ENCODE measurements at places on chromosomes 3 and 15.

- DNase-seq: no peak
Observed at GRCh38 chr3:195194559-195195206, 76.3 kb downstream of the XXYLT1 start.

DNA sequence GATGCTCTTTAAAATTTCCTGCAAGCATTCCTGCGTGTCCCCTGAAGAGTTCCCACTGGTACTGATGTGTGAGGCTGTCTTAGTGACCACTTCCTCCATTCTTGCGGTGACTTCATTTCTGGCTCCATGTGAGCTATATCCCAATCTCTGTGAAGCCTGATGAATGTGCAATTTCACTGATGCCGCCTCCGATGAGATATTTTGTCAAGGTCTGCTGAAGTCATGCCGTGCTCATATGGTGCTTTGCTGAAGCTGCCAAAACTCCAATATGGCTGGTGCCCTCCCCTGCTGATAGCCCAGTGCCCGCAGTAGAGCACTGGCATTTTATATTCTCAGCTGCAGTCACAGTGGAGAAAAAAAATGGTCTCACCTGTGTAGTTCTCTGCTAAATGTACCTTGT is 271.5 kb downstream of the EFHB start:
- no peak for DNase-seq

DNA sequence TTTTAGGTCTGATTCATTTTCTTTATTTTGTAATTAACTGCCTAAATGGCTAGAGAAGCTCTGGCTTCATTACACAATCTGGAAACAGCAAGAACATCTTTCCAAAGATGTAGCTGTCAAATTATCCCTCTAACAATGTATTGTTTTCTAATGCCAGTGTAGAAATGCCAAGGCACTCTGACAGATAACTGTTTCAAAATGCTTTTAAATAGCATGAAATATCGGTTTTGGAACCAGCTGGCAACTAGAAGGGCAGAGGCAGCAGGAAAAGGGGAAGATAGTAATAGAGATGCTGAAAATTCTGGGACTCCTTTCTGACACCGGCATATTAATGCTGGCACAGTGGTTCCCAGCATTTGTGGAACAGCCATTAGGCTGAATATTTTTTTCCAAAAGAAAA is 26.1 kb downstream of the MORC1 start:
- no peak for DNase-seq

DNA sequence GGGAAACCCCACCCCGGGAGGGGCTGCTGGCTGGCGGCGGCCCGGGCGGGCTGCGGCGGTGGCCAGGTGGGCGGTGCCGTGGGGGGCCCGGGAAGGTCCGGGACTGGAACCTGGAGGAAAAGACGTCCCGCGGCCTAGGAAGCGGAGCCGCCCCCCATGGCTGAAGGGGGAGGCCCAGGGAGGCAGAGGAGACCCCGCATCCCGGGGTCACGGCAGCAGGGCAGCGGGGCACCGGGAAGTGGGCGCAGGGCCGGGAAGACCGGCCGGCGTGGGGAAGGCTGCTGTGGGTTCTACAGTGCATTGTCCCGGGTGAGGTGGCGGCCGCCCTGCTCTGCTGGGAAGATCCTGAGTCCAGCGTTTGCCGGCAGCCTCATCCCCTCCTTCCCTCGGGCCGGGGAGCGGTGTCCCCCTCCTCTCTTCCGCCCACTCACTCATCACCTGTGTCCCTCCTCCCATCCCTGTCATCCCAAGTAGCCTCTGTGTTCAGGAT is 525 bp upstream of the FSTL1 start:
- DNase-seq: no peak

- no peak for DNase-seq
Observed at GRCh38 chr15:90232941-90233386, 777 bp downstream of the CIB1 start.

DNA sequence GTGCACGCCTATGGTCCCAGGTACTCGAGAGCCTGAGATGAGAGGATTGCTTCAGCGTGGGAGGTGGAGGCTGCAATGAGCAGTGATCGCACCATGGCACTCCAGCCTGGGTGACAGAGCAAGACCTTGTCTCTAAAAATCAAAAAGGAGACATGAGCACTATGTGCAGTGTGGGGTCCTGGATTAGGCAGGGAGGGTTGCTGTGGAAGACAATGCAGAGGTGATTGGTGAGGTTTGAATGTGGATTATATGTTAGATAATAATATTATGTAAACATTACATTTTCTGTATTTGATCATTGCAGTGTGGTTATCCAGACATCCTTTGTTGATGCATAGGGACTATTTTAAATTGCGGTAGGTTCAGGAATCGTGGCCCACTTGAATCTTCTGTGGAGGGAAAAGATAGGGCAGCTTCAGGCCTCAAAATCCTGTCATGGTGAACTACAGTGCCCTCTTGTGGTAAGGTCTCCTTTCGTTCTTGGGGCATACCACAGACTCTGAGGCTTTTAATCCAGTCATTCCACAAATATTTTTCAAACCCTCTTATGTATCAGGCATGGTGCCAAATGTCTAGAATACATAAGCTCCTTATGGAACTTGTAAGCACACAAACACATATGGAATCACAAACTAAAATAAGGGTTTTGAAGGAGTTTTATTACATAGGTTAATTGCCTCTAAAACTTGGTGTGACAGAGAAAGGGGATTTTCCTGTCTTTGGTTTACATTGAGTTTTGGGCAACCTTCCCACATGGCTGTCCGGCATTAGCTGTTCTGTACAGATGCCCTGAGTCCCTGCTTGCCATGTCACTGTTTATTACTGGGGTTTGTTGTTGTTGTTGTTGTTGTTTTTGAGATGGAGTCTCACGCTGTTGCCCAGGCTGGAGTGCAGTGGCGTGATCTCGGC is 37.7 kb downstream of the GPD1L start:
- peak; percentile 75 for DNase-seq

DNA sequence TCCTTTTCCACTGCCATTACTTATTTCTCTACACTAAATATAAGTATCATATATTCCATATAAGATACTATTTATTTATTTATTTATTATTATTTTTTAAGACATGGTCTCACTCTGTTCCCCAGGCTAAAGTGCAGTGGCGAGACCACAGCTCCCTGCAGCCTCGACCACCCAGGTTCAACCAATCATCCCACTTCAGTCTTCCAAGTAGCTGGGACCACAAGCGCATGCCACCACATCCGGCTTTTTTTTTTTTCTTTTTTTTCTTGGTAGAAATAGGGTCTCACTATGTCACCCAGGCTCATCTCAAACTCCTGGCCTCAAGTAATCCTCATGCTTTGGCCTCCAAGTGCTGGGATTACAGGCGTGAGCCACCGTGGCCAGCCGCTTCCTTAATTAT is 56.6 kb downstream of the TP53BP1 start:
- DNase-seq: no peak

DNA sequence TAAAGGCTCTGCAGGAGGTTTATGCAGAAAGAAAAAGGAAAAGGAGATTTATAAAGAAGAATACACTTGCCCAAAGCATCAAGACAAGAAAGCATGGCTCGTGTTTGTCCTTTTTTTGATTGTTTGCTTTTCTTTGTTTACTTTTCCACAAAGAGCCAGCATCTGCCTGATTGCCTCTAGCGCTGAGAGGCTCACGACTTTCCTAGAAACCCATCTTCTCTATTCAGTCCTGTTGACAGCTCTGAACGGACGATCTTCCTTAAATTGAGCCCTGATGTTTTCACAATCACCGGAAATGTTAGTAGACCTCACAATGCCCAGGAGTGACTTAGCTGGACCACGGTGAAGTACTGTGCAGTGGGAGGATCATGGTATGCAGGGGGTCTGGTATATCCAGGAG is 12.4 kb downstream of the GP5 start:
- no peak for DNase-seq

GRCh38 chr3:11917051-11917450 is 70.4 kb upstream of the TAMM41 start:
- no peak for DNase-seq

DNA sequence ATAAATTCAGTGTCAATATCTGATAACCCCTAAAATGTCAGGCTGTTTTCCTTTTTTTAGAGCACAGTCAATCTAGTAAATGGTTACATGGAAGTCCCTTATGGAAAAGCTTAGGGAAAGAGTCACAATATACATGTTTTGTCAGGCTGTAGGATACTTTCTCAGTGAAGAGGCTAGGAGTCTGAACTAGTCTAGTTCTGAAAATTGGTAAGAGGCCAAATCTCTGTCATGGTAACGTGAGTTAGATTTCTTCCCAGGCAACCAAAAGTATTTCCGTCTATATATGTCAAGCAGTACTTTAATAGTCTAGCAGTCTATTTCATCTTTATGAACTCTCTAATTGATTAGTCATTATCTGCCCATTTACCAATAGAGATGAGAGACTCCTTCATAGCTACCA is 215.9 kb upstream of the LRRC3B start:
- no peak for DNase-seq

GRCh38 chr3:61333192-61333961 is 82.1 kb upstream of the FHIT start:
- DNase-seq: no peak

DNA sequence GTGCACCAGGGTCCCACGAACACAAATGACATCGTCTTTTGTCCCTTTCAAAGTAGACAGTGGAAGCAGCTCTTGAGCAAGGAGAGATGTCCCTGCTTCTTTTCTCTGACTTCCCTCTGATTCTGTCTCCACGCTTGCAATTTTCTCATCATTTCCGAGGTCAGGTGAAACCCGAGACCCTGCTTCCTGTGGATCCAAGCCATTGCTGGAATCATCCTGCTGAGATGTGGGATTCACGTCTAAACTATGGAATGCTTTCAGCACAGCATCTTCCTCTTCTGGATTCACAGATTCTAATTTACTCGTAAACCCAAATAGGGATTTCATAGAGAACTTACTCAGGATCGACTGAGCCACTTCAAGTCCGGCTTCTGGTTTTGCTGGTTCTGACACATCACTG is 127.1 kb downstream of the FMN1 start:
- no peak for DNase-seq

- no peak for DNase-seq
Observed at GRCh38 chr15:28165791-28166190, 66.7 kb upstream of the OCA2 start.

GRCh38 chr3:55726501-55726775 is 239.3 kb upstream of the WNT5A start:
- no peak for DNase-seq

DNA sequence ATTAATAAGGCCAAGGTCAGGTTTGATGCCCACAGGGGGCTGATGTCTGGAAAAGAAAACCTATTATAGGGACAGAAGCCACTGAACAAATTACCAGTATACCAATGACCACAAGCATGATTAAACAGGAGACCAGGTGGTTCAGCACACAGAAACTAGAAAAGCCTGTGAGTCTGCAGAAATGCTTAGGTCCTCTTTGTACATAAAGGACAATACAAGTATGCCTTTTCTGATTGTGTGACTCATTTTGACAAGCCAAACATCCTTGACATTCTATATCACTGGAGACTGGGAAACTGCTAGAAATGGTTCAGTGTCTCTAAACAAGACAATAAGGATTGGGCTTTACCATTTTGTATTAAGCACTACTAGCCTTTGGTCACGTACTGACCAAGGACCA is 113.2 kb upstream of the MYO5C start:
- DNase-seq: no peak

GRCh38 chr3:195101001-195101583 is 169.9 kb downstream of the XXYLT1 start:
- DNase-seq: peak; percentile 11

DNA sequence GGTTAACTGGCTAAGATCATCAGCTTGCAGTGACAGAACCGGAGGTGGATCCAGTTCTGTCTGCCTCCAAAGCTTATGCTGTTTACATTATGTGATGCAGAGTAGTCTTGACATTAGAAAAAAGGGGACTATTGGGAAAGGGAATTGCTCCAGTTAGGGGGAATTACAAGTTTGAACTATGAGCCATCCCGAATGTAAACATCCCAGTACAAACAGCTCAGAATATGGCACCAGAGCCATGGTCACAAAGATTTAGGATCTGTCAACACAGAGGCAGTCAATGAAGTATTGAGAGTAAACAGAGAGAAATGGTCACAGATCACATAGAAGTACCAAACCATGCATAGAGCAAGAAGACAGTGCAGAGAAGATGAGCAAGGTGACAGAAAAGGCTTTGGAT is 39.8 kb upstream of the CRTC3 start:
- no peak for DNase-seq

DNA sequence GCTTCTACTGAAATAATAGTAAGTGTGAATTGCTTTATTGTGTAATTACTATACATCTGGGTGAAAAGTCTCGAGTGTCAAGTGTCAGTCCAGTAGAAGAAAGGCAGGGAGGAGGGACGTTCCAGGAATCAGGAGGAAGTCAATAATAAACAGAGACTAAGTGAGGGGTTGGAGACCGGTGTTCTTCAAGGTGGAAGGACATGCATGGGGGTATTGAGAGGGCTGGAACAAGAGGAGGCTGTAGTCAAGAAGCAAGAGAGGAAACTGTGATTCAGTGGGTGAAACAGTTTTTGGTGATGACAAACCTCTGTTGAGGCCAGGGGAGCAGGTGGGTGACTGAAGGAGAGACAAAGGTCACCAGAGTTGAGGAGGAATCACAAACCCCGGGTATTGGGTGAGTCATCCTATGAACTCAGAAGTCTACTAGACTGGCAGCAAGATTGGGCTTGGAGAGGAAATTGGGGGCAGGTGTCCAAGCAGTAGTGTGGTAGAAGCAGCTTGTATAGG is 11.6 kb upstream of the SCAMP5 start:
- DNase-seq: no peak

GRCh38 chr3:15929944-15930571 is 132.3 kb upstream of the ANKRD28 start:
- DNase-seq: no peak

- no peak for DNase-seq
Observed at GRCh38 chr3:120741837-120742197, 499 bp downstream of the RABL3 start.

- no peak for DNase-seq
Observed at GRCh38 chr15:89628301-89628700, 27.0 kb downstream of the KIF7 start.

- DNase-seq: no peak
Observed at GRCh38 chr3:131283862-131284261, 97.7 kb upstream of the NUDT16 start.

DNA sequence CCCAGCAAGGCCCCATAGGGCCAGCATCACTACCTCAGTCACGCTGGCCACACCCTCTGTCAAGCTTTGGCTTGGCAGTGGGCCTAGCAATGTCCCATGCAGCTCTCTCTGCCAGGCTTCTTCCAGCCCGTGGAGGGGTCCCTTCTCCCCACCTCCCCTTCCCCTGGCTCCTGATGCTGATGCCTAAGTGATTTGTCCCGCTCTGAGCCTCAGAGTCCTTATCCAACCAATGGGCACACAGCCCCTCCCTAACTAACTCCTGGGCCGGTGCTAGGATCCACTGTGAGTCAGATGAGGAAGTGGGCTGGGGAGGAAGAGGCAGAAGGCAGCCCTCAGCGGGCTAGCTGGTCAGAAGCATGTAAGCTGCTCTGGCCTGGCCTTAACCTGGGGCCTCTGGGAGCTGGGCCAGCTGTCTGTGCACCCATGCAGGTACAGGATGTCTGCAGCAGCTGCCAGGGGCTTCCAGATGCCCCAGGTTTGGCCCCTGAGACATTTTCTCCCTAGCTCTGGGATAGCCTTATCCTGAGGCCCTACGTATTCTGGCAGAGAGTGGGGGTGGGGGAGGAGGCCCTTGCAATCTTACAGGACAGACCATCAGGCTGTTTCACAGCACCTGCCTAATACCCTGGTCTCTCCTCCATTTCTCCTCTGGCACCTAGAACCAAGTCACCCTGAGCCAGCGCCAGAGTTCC is 740 bp upstream of the ZBTB47 start:
- DNase-seq: peak; percentile 62

- DNase-seq: peak; percentile 22
Observed at GRCh38 chr15:58484791-58485600, 53.2 kb downstream of the LIPC start.

Measured in globus pallidus (tissue), 1 donor.